ENCODE measurements at places on chromosomes 13 and 19. TPM values are rescaled to one million over a fixed set of nuclear protein-coding genes. Genes with fewer than 3 reads are reported as not detected.

Gene KCNC3
- total RNA-seq, result 17.2 TPM

Gene ZNF723
- total RNA-seq, result not detected

Gene BRCA2
- 18.4 TPM for total RNA-seq

Gene ABHD8
- 12.7 TPM for total RNA-seq

Gene CGB7
- total RNA-seq, result not detected

Gene ODAD3
- total RNA-seq, result not detected

Gene HSH2D
- total RNA-seq, result 60.5 TPM

Gene CERS1
- total RNA-seq, result not detected

Gene PEX11G
- 0.42 TPM for total RNA-seq

Gene CRLF1
- not detected for total RNA-seq

Gene ZNF208
- total RNA-seq, result 0.05 TPM

Gene CKM
- not detected for total RNA-seq

Gene APC2
- total RNA-seq, result 0.15 TPM

Gene LRRC25
- total RNA-seq, result not detected

Gene KLHL1
- not detected for total RNA-seq

Data from T-helper 1 cell treated with Interleukin-12 subunit alpha and Interleukin-12 subunit beta and Interleukin-4 antibody, amounts not matched to agents 30 ng/mL and 1 ng/mL, for 36 hours (primary cell).